ENCODE measurements at places on chromosomes 12 and 14. TPM values are rescaled to one million over a fixed set of nuclear protein-coding genes. Genes with fewer than 3 reads are reported as not detected.

DNA sequence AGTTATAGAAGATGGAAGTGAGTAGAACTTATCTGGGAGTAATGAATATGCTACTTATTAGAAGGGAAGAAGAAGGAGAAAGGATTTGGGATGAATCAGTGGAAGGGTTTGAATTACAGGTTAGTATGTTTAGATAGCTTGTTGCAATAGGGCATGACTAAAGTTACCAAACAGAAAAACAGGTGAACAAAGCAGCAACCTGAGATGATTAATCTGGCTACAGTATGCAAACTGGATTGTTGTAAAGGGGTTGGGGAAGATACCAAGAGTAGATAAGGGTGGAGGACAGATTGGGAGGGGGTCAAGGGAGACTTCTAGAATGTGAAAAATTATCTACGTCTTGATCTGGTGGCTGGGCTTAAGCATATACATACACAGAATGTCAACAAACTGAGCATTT lies 73.4 kb upstream of the CLEC14A start:
- DNase-seq, result no peak

- DNase-seq, result no peak
These were observed 64.5 kb downstream of the DIP2B start for GRCh38 chr12:50569321-50569720.

DNA sequence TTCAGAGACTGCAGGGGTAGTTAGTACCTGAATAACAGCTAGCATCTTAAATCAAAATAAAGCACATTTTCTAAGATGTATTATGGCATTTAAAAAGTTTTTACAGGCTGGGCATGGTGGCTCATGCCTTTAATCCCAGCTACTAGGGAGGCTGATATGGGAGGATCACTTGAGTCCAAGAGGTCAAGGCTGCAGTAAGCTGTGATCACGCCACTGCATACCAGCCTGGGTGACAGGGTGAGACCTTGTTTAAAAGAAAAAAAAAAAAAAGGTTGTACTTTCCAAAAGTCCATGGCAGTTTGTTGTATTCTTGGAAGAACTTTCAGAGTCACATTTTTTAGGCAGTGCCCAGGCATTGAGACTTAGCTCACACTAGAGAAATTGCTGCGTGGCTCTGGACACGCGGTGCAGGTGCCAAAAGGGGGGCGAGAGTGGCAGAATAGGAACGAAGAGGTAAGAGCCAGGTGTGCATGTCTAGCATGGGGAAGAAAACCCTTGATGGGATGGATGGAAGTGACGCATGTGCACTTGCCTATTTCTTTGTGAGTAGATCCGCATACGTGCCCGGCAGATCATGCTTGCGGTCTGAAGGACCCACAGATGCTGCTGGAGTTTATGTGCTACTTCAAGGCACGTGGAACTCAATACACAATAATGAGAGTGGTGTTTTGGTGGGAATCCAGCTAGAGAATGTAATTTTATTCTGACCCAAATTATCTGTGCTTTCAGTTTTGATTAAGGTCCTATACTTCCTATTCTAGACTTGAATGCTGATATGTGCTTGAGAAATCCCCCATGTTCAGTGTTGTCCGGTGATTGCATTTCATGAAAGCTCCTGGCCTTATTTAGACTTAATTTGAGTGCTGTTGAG lies 11.9 kb downstream of the ANKRD13A start:
- DNase-seq, result no peak

Gene RASSF9
- total RNA-seq, result 6.2 TPM

DNA sequence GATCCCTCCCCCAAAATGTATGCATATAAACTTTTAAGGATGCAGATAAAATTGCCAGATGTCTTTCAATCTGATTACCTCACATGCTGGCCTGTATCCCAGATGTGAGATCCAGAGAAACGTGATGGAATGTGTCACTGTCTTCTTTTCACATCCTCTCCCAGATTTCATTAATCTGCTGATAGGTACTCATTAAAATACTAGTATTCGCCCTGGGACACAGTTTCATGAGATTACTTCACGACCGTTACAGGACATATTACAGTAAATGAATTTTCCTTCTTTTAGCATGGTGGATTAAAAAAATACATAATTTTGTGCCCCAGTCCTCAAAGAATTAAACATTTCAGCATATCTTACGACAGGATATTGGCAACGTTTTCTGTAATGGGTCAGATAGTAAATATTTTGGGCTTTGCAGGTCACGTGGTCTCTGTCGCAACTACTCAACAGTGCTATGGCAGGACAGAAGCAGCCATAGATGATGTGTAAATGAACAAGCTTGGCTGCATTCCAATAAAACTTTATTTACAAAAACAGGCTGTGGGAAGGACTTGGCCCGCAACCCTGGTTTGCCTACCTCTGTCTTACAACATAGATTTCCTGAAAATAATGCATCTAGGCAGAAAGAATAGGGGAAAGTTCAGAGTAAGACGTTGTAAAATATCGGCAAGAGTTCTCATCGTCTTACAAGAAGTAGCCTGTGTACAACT lies 156.0 kb upstream of the DIO3 start:
- no peak for DNase-seq
